A549 treated with DMSO at 1 μM for 4 hours (cell line): ENCODE measurements at places on chromosomes 1 and 21. TPM values are rescaled to one million over a fixed set of nuclear protein-coding genes. Genes with fewer than 3 reads are reported as not detected.

Gene TLCD4
- 6.1 to 14.2 TPM (median 11.6 TPM) in 5 replicates for total RNA-seq

Gene IGSF5
- not detected in 5 replicates for total RNA-seq

Gene RUNX3
- total RNA-seq = 5.1 to 9.6 TPM (median 6.2 TPM) in 5 replicates

Gene STX12
- 7.1 to 10.7 TPM (median 8.7 TPM) in 5 replicates for total RNA-seq

Gene CLCNKB
- 0.05 to 0.08 TPM (median 0.06 TPM) in 3 of 5 replicates, not detected in the others for total RNA-seq

Gene SOD1
- total RNA-seq = 372 to 449 TPM (median 394 TPM) in 5 replicates

Gene S100A11
- total RNA-seq = 1,732 to 1,898 TPM (median 1,814 TPM) in 5 replicates

Gene CYP4A11
- not detected in 5 replicates for total RNA-seq
